Hippocampal formation (tissue), 2 donors: ENCODE measurements at places on chromosomes 7 and 10.

GRCh38 chr10:19577807-19578206 lies 238.4 kb upstream of the PLXDC2 start:
- no peak for DNase-seq

- DNase-seq, result no peak
These were observed 1.1 kb downstream of the NKX1-2 start for GRCh38 chr10:124448696-124449169.

- DNase-seq, result no peak
These were observed 352.4 kb upstream of the AOAH start for GRCh38 chr7:37076668-37077067.

DNA sequence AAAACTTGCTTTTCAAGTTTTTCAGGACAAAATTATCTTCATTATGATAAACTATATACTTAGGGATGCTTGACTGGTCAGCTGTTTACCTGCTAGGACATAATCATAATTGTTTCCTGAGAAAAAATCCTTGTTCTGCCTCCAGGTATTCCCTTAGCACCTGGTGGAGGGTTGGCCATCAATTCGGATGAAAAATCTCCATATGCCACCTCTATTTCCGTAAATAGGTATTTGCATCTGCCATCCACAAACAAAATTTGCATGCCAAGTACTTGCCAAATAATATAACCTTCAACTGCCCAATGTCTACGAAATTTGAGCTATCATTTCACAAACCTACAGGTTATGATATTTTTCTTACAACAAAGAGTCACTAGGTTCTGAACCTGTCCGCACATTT lies 126.2 kb downstream of the RNF133 start:
- no peak for DNase-seq

- no peak for DNase-seq
These were observed 3.7 kb upstream of the PRKAR1B start for GRCh38 chr7:730501-731439.

GRCh38 chr10:100907175-100907574 lies 5.6 kb upstream of the SLF2 start:
- no peak for DNase-seq

DNA sequence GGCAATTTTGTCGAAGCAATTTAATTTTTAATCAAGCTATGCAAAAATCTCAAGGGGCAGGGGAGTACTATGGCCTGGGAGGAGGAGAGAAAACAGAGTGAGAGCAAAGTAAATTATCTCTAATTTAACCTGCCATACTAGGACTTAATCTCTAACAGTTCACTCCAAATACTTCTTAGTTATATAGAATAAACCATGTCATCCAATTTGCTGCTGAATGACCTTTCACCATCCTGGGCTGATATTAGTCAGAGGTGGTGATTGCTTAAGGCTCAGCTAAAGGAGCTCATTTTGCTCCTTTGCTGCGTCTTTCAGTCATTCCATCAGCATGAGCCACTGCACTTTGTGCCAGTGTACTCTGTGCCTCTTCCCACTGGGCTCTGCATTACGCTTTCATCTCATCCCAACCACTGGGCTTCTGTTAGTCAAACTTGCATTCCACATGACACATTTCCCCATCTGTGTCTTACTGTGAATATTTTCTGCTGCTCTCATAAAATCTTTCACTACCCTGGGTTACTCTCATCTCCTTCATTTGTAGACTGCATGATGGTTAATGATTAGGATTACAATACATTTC lies 84.3 kb downstream of the CD36 start:
- DNase-seq, result no peak

DNA sequence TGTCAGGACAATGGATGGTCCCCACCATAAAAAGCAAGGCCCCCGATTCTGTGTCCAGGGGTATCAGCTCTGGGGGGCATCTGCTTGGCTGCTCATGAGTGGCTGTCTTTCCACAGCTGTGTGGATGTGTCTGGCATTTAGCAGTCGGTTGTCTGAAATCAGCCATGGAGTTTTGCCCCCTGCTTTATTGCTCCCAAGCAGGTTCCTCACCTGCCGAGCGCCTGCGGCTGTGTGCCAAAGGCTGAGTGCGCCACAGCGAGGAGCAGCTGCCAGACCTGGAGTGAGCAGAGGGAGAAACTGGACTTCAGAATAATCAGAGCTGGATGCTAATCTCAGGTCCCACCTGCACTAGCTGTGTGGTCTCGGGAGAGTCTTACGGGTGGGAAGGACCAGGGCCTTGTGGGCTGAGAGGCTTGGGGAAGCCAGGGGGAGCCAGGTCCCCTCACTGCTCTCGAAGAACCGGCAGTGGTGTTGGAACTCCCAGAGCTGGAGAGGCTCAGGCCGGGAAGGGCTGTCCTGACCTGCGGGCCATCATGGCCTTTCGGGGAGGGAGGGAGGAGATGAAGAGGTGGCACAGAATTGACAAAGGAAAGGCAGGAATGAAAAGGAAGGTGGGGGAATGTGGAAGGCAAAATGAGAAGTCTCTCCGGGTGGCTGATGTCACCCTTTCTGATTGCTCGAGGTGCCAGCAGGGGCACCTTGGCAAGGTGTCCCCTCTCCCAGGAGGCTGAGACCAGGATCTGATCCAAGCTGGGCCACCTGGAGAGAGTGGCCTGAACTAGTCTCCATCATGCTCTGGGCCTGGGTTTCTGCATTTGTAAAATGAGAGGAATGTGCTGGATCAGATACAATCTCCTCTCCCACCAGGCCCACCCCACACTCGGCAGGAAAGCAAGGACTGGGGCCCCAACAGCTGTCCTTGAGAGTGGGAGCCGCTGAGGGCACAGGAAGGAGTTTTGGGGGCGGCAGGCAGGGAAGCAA lies 30.2 kb upstream of the LEP start:
- DNase-seq, result no peak

DNA sequence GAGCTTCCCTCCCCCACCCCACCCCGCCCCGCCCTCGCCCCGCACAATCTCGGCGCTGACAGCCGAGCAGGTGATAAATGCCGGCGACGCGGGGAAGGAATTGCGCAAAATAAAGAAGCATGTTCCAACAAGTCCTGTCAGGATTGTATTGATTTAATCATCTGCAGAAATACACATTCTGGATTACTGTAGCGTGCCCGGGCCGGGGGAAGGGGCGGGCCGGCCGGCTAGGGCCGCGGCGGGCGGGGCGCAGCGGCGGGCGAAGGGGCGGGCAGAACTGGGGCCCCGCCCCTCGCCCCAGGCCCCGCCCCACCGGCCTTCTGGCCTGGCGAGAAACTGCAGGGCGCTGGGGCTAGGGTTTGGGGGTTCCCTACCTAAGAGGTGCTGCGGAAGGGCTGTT lies 88.9 kb upstream of the PAX2 start:
- DNase-seq, result no peak

DNA sequence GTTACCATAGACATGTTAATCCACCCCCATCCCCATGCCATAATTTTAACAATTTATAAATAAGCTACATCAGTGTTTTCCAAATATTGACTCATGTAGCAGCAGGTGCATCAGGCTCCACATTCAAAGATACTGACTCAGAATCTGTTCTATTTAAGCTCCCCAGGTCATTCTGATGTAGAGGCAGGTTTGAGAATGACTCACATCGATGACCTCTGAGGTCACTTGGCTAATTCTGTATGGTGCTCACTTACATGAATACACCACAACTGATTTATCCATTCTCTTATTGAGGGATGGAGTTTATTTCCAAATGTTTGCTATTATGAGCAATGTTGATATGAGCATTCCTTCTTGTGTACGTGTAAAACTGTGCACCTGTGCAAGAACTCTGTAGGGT lies 1159.0 kb downstream of the TYW1 start:
- no peak for DNase-seq
